ENCODE measurements at places on chromosomes 11 and 22.

DNA sequence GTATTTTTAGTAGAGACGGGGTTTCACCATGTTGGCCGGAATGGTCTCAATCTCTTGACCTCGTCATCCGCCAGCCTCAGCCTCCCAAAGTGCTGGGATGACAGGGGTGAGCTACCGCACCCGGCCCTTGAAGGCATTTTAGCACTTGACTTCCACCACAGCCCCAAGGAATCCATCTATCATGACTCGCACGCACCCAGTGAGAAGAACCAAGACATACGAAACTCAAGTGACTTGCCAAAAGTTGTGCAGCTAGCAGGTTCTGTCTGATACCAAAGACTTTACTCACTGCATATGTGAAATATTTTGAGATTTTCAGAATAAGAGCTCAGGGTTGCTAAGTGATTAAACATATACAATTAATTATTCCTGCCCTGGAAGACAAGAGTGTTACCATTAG is 21.0 kb downstream of the FLI1 start:
- DNase-seq, result no peak

GRCh38 chr11:121347813-121348212 is 55.2 kb downstream of the SC5D start:
- no peak for DNase-seq

- no peak for DNase-seq
Observed at GRCh38 chr11:121766166-121766565, 313.4 kb upstream of the SORL1-AS1 start.

DNA sequence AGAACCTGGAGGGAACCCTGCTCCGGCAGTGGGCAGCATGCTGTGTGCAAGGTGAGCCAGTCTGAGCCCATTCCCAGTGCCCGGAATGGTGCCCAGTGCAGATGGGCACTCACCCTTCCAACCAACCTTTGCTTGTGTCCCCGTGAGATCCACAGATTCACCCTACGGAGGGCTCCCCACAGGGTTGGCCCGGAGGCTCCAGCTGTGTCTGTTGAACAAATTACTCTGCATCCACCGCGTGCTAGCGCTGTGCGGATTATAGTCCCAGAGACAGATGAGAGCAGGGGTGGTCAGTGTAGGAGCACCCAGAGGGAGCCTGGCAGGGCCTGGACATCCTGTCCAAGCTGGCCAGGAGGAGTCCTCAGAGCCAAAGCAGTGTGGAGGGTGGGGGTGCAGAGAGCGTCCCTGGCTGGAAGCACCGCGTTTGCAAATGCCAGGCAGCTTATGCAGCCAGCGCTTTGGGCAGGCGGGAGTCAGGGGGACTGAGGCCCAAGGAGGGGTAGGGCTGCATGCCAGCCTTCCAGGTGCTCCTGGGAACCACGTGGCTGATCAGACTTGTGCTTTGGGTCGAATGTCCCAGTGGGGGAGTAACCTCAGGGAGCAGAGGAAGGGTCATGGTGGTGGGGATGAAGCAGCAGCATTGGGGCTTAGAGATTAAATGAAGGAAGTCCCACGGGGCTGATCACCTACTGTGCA is 80.5 kb downstream of the KCNQ1 start:
- DNase-seq, result no peak

GRCh38 chr11:2531277-2531986 is 86.6 kb downstream of the KCNQ1 start:
- peak; percentile 31 for DNase-seq

DNA sequence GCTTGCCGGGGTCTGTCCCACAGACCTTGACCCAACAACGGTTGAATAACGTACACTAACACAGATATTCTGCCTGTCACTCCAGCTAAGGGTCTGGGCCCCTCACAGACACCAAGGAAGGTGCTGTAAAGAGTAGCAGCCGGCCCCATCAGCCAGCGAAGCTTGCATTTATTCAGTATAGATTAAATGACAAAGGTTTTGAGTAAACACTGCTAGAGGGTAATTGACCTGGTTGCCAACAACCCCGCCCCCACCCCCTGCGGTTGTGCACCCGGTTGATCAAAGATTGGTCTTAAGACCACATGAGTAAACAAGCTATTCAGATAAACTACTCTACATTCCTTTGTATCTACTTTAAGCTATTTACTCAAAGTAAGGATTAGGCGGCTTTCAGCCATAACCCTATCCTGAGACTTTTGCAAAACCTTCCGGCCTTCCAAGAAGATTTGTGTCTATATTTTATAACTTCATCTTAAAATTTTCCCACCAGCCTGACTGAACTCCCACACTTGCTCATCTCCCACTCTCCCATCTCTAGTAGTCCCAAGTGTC is 4.8 kb upstream of the CKAP5 start:
- DNase-seq, result no peak

- no peak for DNase-seq
Observed at GRCh38 chr11:111569476-111569875, 29.0 kb downstream of the LAYN start.

DNA sequence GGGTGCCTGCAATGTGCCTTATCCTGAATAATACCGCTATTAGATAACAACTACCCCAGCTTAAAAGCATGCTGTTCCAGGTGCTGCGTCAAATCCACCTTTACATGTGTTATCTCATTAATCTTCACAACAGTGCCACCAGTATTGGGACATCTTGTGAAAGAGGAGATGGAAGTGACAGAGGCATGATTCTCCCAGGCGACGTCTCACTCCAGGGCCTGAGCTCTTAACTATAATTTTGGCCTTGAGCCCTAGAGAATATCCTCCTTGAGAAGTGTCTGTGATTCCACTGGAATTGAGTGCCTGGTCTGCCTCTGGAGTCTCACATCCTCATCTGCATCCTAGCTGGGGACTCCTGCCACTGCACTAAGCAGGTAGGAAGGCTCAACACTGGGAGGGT is 43.8 kb downstream of the RPL27A start:
- no peak for DNase-seq

DNA sequence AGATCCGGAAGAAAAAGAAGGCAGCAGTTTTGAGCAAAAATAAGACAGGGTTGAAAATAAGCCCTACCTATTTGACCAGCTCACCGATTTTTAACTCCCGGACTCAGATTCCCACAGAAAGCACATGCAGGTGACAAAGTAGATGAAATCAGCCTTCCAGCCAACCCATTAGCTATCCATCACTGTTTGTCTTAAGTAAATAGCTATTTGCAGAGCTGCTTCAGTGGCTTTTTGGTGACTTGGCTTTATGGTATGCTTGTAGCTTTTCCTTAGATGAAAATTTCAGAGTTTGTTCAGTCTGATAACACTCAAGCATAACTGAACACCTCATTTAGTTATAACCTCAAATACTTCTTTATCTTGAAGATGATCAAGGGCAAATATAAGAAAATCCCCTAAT is 192.6 kb downstream of the HIPK3 start:
- no peak for DNase-seq

DNA sequence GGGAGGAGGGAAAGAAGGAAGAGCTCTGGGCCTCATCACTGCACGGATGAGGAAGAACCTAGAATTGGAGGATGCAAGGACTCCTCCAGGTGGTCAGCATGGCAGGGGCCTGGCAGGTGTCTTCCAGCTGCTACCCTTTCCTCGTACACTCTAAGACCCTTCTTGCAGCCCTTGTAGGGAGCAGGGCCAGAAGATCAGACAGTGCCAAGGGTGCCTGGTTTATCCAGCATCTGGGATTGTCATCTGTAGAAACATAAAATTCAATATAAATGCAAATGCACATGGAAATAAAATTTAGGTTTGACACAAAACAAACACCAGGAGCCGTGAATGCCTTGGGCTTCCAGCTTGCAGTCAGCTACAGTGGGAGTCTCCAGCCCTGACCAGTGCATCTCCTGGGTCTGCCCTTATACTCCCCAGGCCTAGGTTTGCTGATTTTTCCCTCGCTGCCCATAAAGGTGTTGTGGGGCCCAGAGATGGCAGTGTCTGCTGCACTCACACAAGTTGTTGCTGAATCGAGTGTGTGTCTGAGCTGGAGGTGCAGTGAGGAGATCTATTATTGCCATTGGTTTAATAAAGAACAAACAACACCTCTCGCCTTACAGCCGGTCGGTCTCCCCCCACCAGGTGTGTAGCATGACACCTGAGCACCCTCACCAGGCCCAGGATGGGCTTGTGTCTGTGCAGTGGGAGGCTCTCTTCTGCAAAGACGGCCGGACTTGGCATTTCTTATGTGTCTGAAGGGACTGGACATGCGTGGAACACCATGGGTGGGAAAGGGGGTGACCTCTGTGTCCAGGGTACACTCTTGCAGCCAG is 87.1 kb downstream of the BCR start:
- DNase-seq, result peak; percentile 43

GRCh38 chr11:62433904-62434276 is 15.1 kb downstream of the SCGB1A1 start:
- no peak for DNase-seq

- peak; percentile 17 for DNase-seq
Observed at GRCh38 chr11:66749091-66749490, 20.1 kb upstream of the SPTBN2 start.

- DNase-seq, result no peak
Observed at GRCh38 chr11:74932797-74933196, 16.1 kb downstream of the XRRA1 start.

- DNase-seq, result no peak
Observed at GRCh38 chr11:124970925-124971324, 16.9 kb downstream of the CCDC15 start.

GRCh38 chr22:38311323-38311620 is 6.0 kb downstream of the CSNK1E start:
- no peak for DNase-seq

GRCh38 chr22:31142285-31142684 is 2.0 kb upstream of the PLA2G3 start:
- no peak for DNase-seq

DNA sequence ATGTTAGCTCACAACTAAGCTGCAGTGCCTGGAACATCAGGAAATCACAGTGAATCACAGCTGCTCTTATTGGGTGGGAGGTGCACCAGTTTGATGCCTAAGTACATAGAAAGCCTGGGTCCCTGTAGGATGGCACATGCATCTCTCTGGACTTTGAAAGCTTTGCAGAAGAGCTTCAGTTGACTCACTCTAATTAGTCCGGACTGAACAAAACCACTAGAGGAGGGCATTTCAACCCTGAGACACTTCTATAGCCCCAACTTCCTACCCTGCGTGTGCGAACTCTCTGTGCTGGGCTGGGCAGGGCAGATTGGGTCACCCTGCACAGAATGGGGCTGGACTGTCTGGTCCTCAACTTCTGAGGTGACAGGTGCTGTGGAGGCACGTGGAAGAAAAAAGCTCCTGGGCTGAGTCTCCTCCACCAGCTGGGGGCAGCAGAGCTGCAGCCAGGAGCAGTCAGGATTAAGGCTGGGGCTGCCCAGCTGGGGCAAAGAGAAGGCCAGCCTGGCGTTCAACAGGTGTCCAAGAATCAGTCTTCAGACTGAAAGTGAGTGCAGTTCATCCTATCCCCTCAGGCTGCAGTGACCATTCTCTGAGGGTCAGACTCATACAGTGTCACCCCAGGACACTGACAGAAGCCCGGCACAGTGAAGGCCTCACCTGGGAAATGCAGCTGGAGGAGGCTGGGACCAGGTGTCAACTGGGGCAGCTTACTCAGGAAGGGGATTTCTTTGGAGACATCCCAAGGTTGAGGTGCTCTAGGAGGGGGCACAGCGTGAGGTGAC is 22.1 kb downstream of the GGTLC2 start:
- no peak for DNase-seq

DNA sequence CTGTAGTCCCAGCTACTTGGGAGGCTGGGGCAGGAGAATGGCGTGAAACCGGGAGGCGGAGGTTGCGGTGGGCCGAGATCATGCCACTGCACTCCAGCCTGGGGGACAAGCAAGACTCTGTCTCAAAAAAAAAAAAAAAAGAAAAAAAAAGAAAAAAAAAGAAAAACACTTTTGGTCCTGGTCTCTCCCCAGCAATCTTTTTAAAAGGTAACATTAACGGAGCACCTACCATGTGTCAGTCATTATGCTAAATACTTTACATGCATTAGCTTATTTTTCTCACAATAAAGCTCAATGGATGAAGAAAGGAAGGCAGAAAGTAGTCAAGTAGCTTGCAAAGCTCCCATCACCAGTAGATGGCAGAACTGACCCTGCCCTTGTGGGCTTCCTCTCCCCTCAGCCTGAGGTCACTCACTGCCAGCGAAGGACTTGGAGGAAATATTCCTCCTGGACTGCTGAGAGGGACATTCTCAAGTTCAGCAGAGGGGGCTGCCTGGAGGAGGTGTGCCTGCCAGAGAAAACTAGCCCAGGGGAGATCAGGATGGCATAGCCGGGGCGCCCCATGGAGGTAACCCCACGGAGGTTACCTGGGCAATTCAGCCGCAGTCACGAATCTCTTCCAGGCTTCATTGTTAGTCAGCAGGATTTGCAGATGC is 15.5 kb downstream of the APOL3 start:
- peak; percentile 10 for DNase-seq

- no peak for DNase-seq
Observed at GRCh38 chr11:59802639-59803176, 7.9 kb downstream of the MRPL16 start.

GRCh38 chr22:40668611-40669411 is 10.5 kb upstream of the MCHR1 start:
- no peak for DNase-seq

- DNase-seq, result no peak
Observed at GRCh38 chr22:29325785-29326315, 10.4 kb upstream of the RASL10A start.

- DNase-seq, result no peak
Observed at GRCh38 chr11:9180784-9181183, 84.4 kb downstream of the DENND5A start.

- DNase-seq, result no peak
Observed at GRCh38 chr11:112470355-112470754, 209.7 kb upstream of the PLET1 start.

DNA sequence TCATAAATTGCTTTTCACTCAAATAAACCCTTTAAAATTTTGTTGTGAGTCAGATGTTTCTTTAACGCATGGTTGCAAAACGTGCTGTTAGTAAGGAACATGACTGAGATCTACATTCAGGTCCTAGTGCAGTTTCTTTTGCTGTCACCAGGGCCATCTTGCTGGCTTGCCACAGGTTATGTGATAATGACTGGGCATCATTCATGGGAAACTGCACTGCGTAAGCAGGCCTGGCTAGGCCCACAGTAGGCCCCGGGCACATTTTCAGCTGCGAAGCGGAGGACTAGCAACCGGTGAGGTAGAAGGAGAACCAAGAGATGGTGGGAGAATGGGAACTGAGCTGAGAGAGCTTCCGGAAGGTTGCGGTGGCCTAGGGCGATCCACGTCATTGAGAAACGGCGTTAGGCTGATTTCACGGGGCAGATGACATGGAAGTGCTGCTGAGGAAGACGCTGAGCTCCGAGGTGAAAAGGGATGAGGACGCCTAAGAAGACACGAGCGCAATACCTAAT is 3.2 kb upstream of the KLHDC7B start:
- DNase-seq, result no peak

- DNase-seq, result no peak
Observed at GRCh38 chr11:69122630-69123431, 32.9 kb upstream of the SMIM38 start.

- peak; percentile 47 for DNase-seq
Observed at GRCh38 chr11:32071811-32072210, 19.1 kb upstream of the RCN1 start.

GRCh38 chr11:31922450-31922849 is 111.3 kb upstream of the PAX6 start:
- no peak for DNase-seq

DNA sequence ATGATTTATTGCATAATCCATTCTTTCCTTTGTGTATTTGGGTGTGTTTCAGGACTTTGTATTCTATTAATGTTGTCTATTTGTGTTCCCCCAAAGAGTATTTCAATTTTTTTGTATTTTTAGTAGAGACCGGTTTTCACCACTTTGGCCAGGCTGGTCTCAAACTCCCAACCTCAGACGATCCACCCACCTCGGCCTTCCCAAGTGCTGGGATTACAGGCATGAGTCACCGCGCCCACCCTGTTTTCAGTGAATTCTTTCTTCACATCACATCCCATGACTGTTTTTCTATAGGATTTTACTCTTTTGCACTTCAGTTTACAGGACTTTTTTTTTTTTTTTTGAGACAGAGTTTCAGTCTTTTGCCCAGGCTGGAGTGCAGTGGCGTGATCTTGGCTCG is 46.3 kb downstream of the RBX1 start:
- no peak for DNase-seq
